ENCODE measurements at places on chromosomes 2 and 18. TPM values are rescaled to one million over a fixed set of nuclear protein-coding genes. Genes with fewer than 3 reads are reported as not detected.

- H3K27me3 ChIP-seq: no peaks in the 10 kb centered on the region
- no peak overlapping the region for H3K4me3 ChIP-seq
- DNase-seq: no peak
- no peaks in the 10 kb centered on the region for H3K36me3 ChIP-seq
- no peak overlapping the region for H3K27ac ChIP-seq
Measured at GRCh38 chr2:147255812-147256211, 589.0 kb upstream of the ACVR2A start.

DNA sequence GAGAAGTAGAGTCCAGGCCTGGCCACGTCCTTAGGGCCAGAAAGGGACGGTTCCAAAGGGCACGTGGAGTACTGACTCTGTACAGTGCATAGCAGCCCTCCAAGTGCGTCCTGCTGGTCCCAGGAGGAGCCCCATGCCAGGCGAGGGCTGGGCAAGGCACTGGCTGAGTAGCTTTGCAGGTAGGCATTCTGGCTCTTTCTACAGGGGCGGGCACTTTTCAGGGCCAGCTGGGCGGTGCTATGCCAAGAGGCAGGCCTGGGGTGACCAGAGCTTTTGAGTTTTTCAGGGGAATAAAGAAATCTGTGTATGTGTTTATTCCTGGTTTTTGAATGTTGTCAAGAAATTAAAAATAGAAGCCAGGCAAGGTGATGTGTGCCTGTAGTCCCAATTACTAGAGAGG is 15.4 kb upstream of the GLI2 start:
- H3K4me3 ChIP-seq: no peak overlapping the region
- DNase-seq: no peak
- H3K4me1 ChIP-seq: peaks cover 2% of the 10 kb centered on the region
- H3K36me3 ChIP-seq: no peaks in the 10 kb centered on the region
- H3K27ac ChIP-seq: no peak overlapping the region

DNA sequence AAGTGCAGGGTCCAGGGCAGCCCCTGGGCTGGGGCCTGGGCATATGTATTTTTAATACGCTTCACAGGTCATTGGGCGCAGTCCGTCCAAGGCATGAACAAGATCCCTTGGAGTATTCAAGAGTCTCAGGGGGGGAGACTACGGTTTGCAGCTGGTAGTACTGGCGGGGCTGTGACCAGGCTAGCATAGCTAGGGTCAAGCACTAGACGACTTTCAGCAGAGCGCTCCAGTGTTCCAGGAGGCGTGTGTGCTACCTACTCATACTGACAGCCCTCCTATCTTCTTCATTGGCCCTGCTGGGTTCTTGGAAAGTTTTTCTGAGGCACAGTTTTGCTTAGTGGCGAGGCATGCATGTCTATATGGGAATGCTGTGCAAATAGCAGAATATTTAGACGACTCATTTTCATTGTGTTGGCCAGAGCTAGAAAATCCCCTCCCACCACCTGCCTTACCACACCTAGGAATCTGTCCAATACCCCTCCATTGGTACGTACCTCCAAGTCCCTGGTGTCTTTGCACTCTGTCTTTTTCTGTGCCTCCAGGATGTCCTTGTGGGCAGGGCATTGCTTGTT is 68.2 kb downstream of the GLI2 start:
- H3K27me3 ChIP-seq: no peaks in the 10 kb centered on the region
- H3K4me3 ChIP-seq: no peak overlapping the region
- H3K4me1 ChIP-seq: no peaks in the 10 kb centered on the region
- H3K36me3 ChIP-seq: no peaks in the 10 kb centered on the region
- no peak for DNase-seq
- no peak overlapping the region for H3K27ac ChIP-seq

The GPR155 gene
- 2.1 TPM for total RNA-seq

DNA sequence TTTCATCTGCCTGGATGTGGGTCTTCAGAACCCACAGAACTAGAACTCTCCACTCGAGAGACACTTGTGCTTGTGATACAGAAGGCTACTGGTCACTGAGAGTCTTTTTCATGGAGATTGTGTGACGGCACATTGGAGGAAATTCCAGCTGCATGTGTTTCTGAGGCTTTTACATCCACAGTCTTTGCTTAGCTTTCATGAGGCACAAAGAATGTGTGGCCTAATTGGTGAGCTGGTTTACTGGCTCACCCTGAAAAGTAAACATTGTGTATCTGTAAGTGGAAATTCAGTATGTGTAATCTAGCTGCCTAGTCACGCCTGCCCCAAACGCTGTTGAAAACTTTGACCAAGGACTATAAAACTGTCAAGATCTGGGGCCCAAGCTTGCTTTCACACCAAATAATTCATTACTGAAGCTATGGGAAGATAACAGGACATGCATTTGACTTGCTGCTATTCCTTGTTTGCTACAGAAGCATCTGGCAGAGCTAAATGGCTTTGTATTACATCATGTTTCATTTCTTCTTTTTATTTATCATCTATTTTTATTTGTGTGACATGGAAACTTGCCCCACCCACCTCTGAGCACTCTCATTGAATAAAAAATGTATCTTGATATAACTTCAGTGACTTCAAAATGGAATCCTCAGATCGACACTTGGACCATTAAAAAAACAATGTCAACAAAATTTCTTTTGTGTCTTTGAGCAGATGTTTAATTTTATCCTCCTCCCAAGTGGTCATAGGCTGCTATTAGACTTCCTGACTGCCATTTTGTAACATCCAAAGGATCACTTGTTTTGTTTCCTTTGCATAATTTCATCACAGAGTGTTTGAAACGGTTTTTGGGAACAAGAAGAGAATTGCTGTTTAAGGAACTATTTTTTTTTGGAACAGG is 80.2 kb downstream of the EFEMP1 start:
- peaks cover 25% of the 10 kb centered on the region for H3K4me1 ChIP-seq
- no peak overlapping the region for H3K4me3 ChIP-seq
- H3K27me3 ChIP-seq: no peaks in the 10 kb centered on the region
- peak; percentile 93 for DNase-seq

DNA sequence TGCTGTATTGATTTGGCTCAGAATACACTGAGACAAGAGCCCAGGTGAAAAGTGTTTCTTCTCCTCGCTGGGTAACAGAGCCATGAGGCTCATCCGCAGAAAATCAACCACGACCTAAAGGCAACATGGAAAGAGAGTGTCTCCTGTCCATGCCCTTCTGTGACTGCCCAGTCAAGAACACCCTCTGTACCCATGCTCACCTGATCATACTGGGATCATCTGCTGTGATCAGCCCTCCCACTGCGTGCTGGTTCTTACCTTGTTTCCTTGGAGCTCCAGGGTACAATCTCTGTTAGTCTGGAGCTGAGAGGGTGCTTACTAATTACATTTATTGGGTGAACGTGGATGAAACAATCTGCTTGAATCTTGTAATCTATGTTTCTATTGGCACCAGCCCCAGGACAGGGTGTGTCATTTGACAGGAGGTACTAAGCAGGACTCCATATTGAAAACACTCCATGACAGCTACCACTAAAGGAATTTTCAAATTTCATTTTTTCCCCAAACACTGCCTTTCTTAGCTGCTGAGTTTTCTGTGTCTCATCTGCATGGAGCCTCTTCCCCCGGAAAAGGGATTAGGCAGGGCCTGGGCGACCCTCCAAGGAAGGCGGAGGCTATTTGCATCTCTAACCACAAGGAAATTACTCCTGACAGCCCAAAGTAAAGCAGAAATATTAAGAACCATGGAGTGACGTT is 39.7 kb upstream of the GRP start:
- H3K27me3 ChIP-seq: no peaks in the 10 kb centered on the region
- H3K27ac ChIP-seq: no peak overlapping the region
- no peaks in the 10 kb centered on the region for H3K36me3 ChIP-seq
- no peak for DNase-seq

The AMER3 gene
- not detected for total RNA-seq

GRCh38 chr2:217948897-217949296 is 53.9 kb downstream of the TNS1 start:
- H3K4me3 ChIP-seq: no peak overlapping the region
- H3K36me3 ChIP-seq: no peaks in the 10 kb centered on the region
- peaks cover 8% of the 10 kb centered on the region for H3K27me3 ChIP-seq
- H3K4me1 ChIP-seq: no peaks in the 10 kb centered on the region

All from Panc1 (cell line).